Naive thymus-derived CD8-positive, alpha-beta T cell (primary cell): ENCODE measurements at places on chromosomes 12 and 14. TPM values are rescaled to one million over a fixed set of nuclear protein-coding genes. Genes with fewer than 3 reads are reported as not detected.

DNA sequence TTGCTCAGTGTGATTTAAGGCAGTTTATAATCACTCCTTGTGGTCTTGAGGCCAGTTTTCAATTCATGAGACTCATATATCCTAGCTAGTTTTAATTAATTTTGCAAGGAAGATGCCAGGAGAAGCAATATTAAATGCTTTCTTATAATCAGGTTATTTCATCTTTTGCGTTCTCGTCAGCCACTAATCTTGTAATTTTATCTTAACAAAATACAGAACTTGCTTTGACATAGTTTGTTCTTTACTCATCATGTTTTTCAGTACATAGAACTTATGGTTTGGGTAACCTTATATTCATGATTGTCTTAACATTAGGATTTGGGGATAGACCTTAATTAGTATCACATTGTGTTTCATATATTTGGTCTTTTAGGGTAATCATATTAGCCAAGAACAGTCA, 76.0 kb downstream of the LIN52 start:
- DNase-seq: no peak

DNA sequence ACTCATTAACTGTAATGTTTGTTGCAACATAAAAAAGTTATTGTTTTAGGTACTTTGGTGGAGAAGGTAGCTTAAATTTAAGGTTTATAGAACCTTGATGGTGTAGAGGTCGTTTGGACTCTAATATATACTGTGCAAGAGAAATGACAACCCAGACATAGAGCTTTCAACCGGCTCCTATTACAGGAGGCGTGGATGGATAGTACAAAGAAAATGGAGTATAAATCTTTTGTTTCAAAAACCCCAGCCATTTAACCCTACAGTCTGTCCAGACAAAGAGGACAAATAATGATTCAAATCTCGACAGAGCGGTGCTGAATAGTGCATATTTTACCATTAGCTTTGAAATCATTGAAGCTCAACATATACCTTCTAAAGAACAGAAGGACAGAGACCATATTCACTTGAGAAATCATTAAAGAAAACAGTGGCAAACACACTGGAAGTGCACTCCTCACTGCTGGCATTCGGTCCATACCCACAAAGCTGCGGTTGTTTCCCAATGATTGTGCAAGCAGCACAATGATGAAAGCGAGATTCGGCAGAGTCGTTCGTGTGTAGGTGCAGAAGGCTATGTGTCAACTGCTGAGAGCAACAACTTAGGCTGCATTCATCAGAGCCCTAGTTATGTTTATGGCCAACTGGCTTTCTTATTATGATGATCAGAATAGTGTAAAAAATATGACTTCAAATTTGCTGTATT, 688.6 kb downstream of the NOVA1 start:
- DNase-seq: no peak

GRCh38 chr14:66009089-66009488, 477.1 kb upstream of the CCDC196 start:
- no peak for DNase-seq

ARHGEF25 gene
- total RNA-seq: 0.55 TPM

KRT7 gene
- not detected for total RNA-seq
